NCI-H2081 (cell line): ENCODE measurements at places on chromosomes 11 and 22.
A peak's percentile ranks its signal among the peaks of the same experiment; 100 is the strongest.

DNA sequence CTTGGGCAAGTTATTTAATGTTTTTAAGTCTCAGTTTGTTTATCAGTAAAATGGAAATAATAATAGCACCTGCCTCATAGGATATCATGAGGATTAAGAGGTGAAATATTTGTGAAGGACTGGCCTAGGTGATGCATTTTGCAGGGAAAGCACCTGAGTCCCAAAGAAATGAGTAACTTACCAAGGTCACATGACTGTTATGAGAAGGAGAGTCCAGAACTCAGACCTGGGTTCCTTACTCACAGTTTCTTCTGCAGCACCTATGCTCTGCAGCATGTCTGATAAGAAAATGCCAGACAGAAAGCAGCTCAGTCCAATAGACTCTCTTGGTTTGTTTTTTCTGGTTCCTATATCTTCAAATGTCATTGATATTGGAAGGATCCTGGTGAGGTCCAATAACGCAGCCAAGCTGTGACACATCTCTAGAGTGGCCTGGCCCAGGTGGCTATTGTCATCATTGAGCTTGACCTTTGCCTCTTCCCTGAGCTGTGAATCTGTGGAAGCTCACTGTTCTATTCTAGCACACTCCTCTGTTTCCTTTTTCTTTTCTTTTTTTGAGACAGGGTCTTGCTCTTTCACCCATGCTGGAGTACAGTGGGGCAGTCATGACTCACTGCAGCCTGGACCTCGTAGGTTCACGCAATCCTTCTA is 174.7 kb upstream of the NAV2 start:
- no peak for DNase-seq

GRCh38 chr22:32882774-32883530 is 81.4 kb downstream of the TIMP3 start:
- no peak for DNase-seq

- DNase-seq, result no peak
Observed at GRCh38 chr11:73856031-73856567, 20.5 kb downstream of the COA4 start.

DNA sequence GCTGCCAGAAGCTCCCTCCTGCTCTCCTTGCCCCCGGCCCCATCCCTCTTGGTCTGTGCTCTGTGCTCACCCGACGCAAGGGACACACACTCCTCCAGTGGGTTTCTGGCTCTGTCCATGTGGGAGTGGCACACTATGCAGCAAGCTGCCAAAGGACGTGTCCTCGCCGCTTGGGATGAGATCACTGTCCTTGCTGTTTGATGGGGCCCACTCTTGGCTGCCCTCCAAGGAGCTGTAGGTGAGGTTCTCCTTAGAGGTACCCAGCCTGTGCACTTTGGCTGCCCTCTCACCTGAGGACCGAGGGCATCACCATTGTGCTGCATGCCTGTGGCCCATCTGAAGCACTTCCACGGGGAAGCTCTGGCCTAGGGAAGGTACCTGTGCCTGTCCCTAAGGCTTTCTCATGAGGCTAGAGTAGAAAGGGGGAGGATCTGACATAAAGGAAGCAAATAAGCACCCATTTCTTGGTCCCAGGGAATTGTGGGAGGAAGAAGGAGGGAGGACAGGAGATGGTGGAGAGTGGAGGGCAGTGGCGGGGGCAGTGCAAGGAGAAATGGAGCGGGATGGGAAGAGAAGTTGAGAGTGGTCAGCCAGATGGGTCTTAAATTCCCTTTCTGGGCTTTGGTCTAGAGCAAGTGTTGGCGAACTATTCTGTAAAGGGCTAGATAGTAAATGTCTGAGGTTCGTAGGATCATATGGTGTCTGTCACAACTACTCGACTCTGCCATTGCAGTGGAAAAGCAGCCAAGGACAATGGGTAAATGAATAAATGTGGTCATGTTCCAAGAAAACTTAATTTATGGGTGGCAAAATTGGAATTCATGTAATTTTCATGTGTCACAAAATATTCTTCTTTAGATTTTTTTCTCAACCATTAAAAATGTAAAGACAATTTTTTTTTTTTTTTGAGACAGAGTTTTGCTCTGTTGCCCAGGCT is 47.0 kb upstream of the AMPD3 start:
- DNase-seq, result no peak

- DNase-seq, result no peak
Observed at GRCh38 chr11:38305682-38306081, 1707.6 kb upstream of the RAG2 start.

DNA sequence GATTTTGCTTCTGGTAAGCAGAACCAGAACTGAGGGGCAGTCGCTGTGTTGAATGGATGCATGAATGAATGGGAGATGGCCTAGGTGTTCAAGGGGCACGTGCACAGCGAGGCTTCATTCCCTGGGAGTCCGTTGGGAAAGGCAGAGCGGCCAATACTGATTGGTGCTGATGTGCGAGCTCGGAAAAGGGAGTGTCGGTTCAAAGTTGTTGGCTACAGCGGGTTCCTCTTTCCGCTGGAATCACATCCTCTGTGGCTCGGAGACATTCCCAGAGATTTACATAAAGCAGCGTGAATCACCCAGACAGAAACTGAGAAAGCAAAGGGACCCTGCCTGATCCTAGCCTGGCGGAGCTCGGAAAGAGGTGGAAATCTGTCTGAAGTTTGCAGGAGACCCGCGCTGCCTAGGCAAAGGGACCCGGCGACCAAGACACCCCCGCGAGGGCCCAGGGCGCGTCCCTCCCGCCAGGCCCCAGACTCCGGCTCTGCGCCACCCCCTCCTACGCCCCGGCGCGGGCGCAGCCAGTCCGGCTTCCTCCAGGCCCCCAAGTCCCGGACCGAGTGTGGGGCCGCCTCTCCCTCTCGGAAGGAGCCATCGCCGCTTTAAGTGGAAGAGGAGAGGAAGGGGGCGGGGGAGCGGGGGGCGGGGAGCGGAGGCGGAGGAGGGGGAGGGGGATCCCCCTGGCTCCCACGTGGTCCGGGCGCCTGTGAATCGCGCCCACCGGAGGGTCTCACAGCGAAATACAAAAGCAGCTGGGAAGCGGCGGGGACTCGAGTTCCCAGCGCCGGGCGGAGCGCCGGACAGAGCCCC is at the start of gene FJX1:
TSS of gene FJX1 (plus strand) at position 774 of the 810 bp plus-strand sequence. CDS start 177 bp downstream, outside the sequence.
- peak; percentile 71 for DNase-seq

- DNase-seq, result no peak
Observed at GRCh38 chr11:90349731-90350130, 126.9 kb upstream of the CHORDC1 start.

- no peak for DNase-seq
Observed at GRCh38 chr11:12087075-12088004, 23.1 kb upstream of the MICAL2 start.
